Activated CD4-positive, alpha-beta T cell treated with anti-CD3 and anti-CD28 coated beads, Interleukin-2, amount 10 ng/mL, durations not matched to agents 7 days and 5 days (primary cell): ENCODE measurements at places on chromosomes 4 and X. TPM values are rescaled to one million over a fixed set of nuclear protein-coding genes. Genes with fewer than 3 reads are reported as not detected.

HSFX2 gene
- 0.35 TPM for total RNA-seq

HSFX1 gene
- 0.89 TPM for total RNA-seq

RPS6KA6 gene
- total RNA-seq = not detected

MAGEA8 gene
- total RNA-seq = not detected

RNF128 gene
- total RNA-seq = not detected

PSAPL1 gene
- not detected for total RNA-seq

SPANXD gene
- total RNA-seq = not detected

NMU gene
- total RNA-seq = 0.67 TPM

DNA sequence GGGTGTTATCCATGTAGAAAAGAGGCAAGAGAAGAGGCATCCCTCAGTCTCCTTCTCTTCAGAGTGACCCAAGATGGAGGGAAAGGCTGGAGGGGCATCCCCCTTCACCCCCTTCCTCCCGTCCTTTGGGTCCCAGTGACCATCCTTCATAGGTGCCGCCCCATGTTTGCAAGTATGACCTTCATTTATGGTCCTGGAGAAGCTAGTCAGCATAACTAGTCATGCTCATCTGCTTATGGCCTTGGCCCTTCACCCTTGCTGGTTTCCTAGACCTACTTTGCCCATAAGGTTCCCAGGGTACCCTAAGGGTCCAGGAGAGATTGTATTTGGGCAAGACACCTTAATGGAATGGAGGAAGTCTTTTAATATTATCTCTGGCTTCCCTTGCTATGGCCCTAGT lies 46.7 kb downstream of the HMGB2 start:
- DNase-seq = no peak
- peaks cover 10% of the 10 kb centered on the region for H3K36me3 ChIP-seq
- H3K4me1 ChIP-seq = peaks cover 18% of the 10 kb centered on the region

DNA sequence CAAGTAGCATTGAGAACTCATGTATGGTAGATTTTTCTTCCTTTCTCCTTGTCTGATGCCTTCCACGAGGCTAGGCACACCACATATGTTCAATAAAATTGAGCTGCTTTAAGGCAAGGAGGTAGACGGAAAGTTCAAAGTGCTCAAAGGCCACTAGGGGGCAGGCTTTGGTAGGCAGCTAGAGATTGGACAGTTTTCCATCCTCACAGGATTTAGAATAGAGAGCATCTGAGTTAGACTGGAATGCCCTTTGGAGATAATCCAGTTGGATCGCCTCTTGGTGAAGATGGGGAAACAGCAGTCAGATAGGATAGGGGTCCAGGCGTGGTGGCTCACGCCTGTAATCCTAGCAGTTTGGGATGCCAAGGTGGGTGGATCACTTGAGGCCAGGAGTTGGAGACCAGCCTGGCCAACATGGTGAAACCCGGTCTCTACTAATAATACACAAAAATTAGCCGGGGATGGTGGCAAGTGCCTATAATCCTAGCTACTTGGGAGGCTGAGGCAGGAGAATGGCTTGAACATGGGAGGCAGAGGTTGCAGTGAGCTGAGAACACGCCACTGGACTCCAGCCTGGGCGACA lies 30.4 kb downstream of the ELF4 start:
- peaks cover 25% of the 10 kb centered on the region for H3K36me3 ChIP-seq
- no peak overlapping the region for H3K4me3 ChIP-seq
- H3K27ac ChIP-seq = peak overlapping the region; percentile 72
- no peaks in the 10 kb centered on the region for H3K27me3 ChIP-seq

DNA sequence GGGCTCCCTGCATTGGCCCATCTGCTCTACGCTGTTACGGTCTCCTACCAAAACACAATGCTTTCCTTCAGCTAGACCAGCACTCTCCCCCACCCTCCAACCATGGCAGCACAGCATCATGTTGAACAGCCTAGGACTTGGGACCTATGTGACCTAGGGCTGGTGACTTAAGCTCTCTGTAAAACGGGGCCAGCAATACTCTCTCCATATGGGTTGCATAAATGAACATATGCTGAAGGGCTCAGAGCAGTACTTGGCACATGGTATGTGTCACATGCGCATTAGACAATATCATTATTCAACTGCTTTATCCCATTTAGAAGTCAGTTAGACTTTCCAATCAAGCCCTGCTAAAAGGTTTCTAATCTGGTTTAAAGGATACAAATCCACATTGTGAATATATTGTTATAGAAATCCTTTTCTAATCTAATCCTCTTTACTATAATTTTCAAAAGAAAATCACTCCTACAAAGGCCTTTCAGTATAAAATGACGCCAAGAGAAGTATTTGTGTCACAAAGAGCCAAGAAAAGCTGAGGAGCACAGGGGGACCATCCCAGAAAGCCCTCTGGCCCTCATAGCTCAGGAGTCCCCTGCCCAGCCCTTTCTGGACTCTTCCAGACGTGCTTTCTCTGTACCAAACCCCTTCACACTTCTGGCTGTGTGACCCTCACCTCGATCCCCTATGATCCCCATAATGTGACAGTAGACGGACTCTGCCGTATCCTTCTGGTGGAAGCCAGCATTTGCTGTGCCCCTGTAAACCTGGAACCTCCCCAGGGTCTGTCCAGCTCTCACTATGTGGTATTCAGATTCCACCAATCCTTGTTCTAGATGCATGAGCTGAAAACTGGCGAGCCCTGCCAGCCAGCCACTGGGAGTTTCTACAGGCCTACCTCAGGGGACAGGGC lies 42.3 kb downstream of the NSG1 start:
- H3K27me3 ChIP-seq = no peaks in the 10 kb centered on the region
- H3K4me1 ChIP-seq = peaks cover 3% of the 10 kb centered on the region
- H3K4me3 ChIP-seq = no peak overlapping the region

DNA sequence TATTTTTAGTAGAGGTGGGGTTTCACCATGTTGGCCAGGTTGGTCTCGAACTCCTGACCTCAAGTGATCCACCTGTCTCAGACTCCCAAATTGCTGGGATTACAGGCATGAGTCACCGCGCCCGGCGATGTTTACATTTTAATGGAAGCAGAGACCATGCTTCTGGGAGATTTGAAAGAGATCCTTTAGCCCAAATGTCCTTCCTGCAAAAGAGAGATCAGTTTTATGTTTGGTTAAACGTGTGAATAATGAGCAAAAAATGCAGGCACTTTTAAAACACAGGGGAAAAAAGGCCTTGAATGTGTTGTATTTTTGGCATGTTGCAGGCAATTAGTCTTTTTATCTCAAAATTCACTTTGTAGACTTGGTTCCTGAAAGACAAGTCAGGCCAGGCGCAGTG lies 95.8 kb upstream of the ELOVL6 start:
- H3K36me3 ChIP-seq = no peaks in the 10 kb centered on the region
- no peak for DNase-seq
- H3K4me1 ChIP-seq = peaks cover 7% of the 10 kb centered on the region
- H3K4me3 ChIP-seq = no peak overlapping the region

GRCh38 chr4:15757054-15757453 lies 21.1 kb upstream of the CD38 start:
- H3K27me3 ChIP-seq = no peaks in the 10 kb centered on the region
- H3K27ac ChIP-seq = peak overlapping the region; percentile 96
- peaks cover 64% of the 10 kb centered on the region for H3K4me1 ChIP-seq
- peaks cover 2% of the 10 kb centered on the region for H3K36me3 ChIP-seq

DNA sequence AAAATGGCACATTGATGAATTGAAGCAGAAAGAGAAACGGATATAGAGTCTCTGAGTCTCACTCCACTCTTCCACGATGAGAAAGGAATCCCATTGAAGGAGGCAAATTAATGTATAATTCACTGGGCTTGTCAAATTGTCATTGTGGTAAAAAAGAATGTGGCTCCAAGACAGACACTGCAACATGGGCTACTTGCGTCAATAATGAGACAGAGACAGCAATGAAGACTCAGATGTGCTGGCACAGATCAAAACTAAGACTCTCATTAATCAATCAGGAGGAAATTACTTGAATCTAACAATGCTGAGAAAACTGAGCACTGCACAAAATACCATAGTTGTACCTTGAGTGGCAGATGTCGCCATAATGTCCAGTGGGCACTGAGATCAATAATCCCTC lies 1485.5 kb downstream of the TECRL start:
- DNase-seq = no peak
- no peak overlapping the region for H3K4me3 ChIP-seq
- no peaks in the 10 kb centered on the region for H3K36me3 ChIP-seq
- no peaks in the 10 kb centered on the region for H3K27me3 ChIP-seq

DNA sequence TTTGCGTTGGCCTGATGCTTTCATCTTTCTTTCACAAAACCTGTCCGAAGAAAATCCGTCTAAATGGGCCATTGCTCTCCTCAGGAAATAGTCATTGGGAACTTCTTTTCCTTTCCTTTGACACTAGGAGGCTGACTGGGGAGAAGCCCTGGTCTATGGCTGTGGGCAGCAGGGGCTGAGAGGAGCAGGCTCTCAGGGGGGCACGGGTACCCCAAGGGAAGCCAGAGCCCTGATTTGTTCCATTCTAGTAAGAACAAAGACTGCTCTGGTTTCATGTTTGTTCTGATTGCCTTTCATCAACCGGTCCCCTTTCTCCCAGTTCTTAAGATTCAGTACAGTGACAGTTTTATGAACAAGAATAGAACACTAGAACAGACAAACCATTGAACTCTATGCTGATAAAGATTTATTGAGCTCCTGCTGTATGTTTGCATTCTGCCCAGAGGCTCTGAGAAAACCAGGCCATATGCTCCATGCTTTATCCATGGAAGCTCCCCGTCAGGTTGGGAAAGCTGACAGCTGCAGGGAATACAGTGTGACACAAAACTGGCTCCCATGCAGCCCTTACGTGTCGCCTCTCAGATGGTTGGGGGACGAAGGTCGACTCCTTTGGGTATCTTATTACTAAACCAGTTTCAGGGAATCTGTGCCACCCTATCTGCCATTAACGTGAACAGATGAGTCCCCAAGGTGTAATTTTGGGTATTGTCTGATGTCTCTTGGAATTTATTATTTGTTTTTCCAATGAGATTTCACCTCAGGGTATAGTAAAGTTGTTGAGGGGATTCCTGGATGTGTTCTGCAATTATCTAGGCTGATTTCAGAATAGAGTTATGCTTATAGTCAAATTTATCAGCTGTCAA lies 72.4 kb upstream of the MSANTD1 start:
- DNase-seq = no peak
- H3K27ac ChIP-seq = no peak overlapping the region
- peaks cover 37% of the 10 kb centered on the region for H3K36me3 ChIP-seq
- H3K4me3 ChIP-seq = no peak overlapping the region
- H3K4me1 ChIP-seq = peaks cover 2% of the 10 kb centered on the region

DNA sequence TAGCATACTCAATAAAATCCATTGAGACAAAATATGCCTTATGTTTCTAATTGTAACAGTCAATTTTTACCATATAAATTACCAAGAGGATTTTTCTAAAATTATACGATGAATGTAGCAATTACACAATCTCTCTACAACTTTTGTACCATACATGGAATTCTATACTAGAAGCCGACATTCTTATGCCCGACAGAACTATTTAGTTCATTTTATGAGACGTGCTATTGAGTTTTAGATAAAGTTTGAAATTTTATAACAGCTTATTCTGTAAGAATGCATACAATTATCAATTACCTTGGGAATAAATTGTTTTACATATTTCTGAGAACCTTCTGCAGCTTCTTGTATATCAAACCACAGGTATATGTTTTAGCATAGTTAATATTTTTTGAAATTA lies 431.2 kb downstream of the DMD start:
- no peak for DNase-seq
- H3K4me1 ChIP-seq = no peaks in the 10 kb centered on the region
- no peaks in the 10 kb centered on the region for H3K27me3 ChIP-seq
- H3K27ac ChIP-seq = no peak overlapping the region
- no peaks in the 10 kb centered on the region for H3K36me3 ChIP-seq

GRCh38 chrX:132071254-132071653 lies 48.2 kb downstream of the STK26 start:
- H3K36me3 ChIP-seq = peaks cover 11% of the 10 kb centered on the region
- H3K27ac ChIP-seq = no peak overlapping the region
- DNase-seq = no peak
- H3K4me1 ChIP-seq = no peaks in the 10 kb centered on the region

DNA sequence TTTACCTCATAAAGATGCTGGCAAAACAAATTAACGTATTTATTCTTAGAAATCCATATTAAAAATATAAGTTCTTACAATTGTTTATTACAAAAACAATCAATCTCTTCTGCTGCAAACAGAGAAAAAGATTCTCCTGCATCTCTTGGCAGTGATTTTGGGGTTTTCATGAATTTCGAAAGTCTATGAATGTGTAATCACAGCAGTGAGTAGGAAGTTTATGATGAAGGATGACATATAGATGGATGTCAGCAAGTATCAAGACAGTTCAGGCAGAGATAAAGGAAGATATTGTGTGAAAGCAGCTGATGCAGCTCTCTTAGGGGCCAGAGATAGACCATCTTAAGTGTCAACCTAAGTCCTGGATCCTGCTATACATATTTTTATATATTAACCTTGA lies 196.9 kb upstream of the BANK1 start:
- H3K4me1 ChIP-seq = no peaks in the 10 kb centered on the region
- no peak overlapping the region for H3K27ac ChIP-seq
- H3K36me3 ChIP-seq = no peaks in the 10 kb centered on the region
- no peak overlapping the region for H3K4me3 ChIP-seq

DNA sequence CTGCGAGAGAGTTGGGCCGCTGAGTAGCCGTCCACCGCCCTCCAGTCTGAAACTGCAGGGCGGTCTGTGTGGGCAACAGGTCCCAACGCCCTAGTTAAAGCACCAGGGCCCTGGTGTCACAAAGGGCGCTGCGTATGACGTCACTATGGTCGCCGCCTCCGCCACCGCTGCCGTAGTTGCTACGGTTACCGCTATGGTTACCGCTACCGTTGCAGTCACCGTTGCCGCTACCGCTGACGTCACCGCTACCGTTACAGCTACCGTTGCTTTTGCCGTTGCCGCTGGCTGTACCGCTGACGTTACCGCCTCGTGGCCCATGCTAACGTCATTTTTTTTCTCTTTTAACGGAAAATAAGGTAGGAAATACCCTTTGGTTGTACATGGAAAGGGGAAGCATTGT lies at the start of gene PPP1R2C:
Gene PPP1R2C (minus strand): TSS at position 68 of the 400 bp plus-strand sequence. CDS start 84 bp downstream, outside the sequence.
- H3K4me1 ChIP-seq = peaks cover 3% of the 10 kb centered on the region
- H3K27me3 ChIP-seq = no peaks in the 10 kb centered on the region
- H3K27ac ChIP-seq = no peak within 1 kb of the TSS
- no peak for DNase-seq
- H3K36me3 ChIP-seq = peaks cover 3% of the 10 kb centered on the region

DNA sequence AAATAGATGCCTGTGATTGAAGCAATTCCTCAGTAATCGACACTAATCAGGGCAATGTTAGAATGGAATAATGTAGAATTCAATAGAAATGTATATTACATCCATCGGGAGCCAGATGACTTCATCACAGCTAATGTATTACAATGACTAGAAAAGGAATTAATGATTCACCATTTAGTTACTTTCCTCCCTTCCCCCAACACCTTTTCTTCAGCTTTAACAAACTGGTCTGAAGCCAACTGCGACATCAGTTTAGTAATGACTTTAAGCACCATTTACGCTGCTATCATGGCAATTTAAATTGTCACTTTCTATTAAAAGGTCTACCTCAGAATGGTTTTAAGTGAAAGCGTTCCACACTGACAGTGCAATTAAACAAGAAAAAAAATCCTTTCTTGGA lies 45.1 kb downstream of the SUPT20HL2 start:
- H3K4me1 ChIP-seq = peaks cover 7% of the 10 kb centered on the region
- DNase-seq = no peak
- H3K27me3 ChIP-seq = peaks cover 2% of the 10 kb centered on the region
- no peak overlapping the region for H3K4me3 ChIP-seq
- H3K36me3 ChIP-seq = no peaks in the 10 kb centered on the region
